ENCODE measurements at places on chromosomes 6 and 20. TPM values are rescaled to one million over a fixed set of nuclear protein-coding genes. Genes with fewer than 3 reads are reported as not detected.

Gene CAPN11
- total RNA-seq = not detected

Gene MYLK2
- 0.27 TPM for total RNA-seq

Gene PDYN
- not detected for total RNA-seq

Gene PI16
- total RNA-seq = not detected

Gene DPPA5
- not detected for total RNA-seq

Gene HRH3
- total RNA-seq = not detected

Gene CALHM6
- not detected for total RNA-seq

Gene GHRH
- not detected for total RNA-seq

Gene BTBD9
- 1.8 TPM for total RNA-seq

Gene CRISP2
- not detected for total RNA-seq

Gene GRM1
- not detected for total RNA-seq

Gene GPR6
- total RNA-seq = not detected

Gene GNAS
- 681 TPM for total RNA-seq

Gene NEDD9
- 48.6 TPM for total RNA-seq

Gene PTPRA
- 38.5 TPM for total RNA-seq

Gene TBX18
- total RNA-seq = 14.9 TPM

Gene ZSCAN23
- not detected for total RNA-seq

Gene NKAIN4
- total RNA-seq = 8.3 TPM

Gene MUCL3
- total RNA-seq = 0.20 TPM

Gene BNIP5
- not detected for total RNA-seq

Gene RAET1E
- total RNA-seq = 3.4 TPM

Gene MOG
- total RNA-seq = not detected

Gene GPLD1
- 0.77 TPM for total RNA-seq

Measured in A549 treated with Mapracorat at 1 μM for 4 hours (cell line).